Bladder microvascular endothelial cell (primary cell): ENCODE measurements at places on chromosomes 3 and 15. TPM values are rescaled to one million over a fixed set of nuclear protein-coding genes. Genes with fewer than 3 reads are reported as not detected.

Gene GOLGA8O
- total RNA-seq: 0.16 and 0.63 TPM in 2 replicates

Gene TMEM207
- total RNA-seq: not detected in 2 replicates

Gene ROBO2
- total RNA-seq: under 0.01 and 0.06 TPM in 2 replicates

Gene LRRC2
- total RNA-seq: under 0.01 and 0.06 TPM in 2 replicates

Gene NRROS
- total RNA-seq: 4.4 and 5.7 TPM in 2 replicates

Gene MME
- total RNA-seq: 4.6 and 13.9 TPM in 2 replicates
